ENCODE measurements at places on chromosomes 7 and 10.

GRCh38 chr7:101869026-101869900 is 51.8 kb downstream of the CUX1 start:
- DNase-seq, result no peak

GRCh38 chr7:78476851-78477405 is 678.4 kb downstream of the PHTF2 start:
- DNase-seq, result no peak

DNA sequence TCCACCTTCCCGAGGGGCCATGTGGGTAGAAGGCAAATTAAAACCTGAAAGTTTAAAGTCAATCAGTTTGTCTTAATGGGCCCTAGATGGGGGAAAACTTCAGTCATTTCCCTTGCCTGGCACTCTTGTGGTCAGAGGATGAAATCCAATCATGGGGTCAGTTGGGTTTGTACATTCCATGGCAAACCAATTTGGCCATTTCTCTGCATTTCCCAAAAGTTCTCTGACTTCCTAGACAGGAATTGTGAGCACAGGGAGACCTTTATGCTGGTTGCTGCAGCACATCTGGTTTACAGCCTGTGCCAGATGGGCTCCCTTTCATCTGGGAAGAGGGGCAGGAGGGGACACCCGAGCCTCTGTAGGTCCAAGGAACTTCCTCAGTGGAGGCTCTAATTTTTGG is 113.0 kb downstream of the CYP26A1 start:
- no peak for DNase-seq

DNA sequence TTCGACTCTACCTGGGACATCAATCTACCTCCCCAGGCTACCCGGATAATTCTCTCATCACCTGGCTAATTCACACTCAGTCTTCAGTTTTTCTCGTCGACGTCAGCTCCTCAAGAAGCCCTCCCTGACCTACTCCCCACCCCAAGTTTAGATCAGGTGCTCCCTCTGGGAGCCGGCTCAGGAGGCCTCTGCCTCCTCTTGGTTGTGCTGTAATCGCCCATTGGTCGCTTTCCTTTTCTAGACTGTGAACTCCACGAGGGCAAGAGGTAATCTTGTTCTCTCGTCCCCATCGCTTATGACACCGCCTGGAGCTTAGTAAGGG is 461 bp upstream of the WIPF3 start:
- no peak for DNase-seq

- no peak for DNase-seq
Observed at GRCh38 chr10:97852840-97853405, 3.3 kb downstream of the GOLGA7B start.

- no peak for DNase-seq
Observed at GRCh38 chr10:3439183-3439582, 266.6 kb upstream of the PITRM1 start.

- no peak for DNase-seq
Observed at GRCh38 chr10:132588301-132589013, 50.9 kb downstream of the INPP5A start.

GRCh38 chr10:14583252-14583651 is 191.4 kb downstream of the FAM107B start:
- DNase-seq, result no peak

DNA sequence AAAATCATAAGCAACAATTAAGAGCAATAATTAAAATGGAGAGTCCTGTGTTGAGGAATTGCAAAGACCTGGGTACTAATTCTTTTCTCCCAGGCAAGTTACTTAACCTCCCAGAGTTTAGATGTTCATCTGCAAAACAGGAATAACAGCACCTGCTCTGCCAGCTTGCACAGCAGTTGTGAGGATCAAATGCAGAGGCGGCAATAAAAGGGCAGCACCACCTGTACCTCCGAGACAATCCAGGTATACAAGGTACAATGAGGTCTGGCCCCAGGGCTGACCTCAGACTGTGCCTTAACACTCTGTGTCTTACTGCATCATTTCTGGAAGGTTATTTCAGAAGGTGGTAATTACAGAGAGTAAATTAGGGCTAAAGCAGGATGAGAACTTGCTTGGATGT is 14.5 kb upstream of the FAM204A start:
- DNase-seq, result no peak

Data from brain (organoid and tissue), 16 donors.